ENCODE measurements at places on chromosomes 2 and 18.

DNA sequence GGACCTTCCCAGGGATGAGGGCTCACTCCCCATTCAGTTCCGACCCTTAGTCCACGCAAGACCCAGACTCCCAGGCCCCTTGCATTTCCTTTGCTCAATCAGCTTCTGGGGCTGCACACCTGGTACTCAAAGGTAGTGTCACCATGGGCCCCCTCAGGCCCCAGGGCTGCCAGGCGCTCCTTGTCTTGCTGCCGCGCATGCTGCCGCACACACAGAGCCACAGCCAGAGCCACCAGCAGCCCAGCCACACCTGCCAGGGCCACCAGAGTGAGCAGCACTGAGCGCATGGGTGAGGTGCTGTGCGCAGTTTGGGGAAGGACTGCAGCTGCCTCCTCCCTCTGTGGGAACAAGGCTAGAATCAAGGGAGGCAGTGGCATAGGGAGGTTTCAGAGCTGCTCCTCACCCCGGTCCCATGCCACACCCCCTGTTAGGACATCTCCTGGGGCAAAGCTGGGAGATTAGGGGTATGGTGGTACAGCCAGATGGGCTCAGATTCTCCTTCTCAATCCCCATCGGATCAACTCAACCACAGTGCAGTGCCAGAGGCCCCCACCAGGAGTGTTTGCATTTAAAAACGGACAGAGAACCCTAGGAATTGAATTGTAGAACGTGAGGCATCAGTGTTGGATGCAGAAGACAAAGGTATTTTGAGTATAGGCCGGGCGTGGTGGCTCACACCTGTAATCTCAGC lies 11.3 kb downstream of the PTPRN start:
- no peak for DNase-seq

DNA sequence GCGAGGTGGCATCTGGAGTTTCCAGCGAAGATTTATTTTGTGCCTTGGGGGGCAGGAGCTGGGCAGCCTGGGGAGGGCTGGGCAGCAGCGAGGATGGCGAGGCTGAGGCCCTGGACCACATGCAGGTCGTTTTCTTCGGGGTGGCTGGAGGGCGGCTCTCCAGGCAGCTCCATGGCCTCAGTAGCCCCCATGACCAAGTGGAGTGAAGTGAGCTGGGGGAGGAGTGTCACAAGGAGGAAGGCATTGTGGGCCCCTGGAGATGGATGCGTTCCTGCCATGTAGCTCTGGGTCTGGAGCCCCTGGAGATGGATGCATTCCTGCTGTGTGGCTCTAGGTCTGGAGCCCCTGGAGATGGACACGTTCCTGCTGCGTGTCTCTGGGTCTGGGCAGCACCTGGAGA lies 40.4 kb downstream of the SH3BP4 start:
- no peak for DNase-seq

GRCh38 chr18:30527917-30528316 lies 514.6 kb downstream of the DSC3 start:
- DNase-seq, result no peak

GRCh38 chr18:46711444-46711863 lies 45.4 kb downstream of the ST8SIA5 start:
- no peak for DNase-seq

- DNase-seq, result no peak
These were observed 816 bp downstream of the CDH2 start for GRCh38 chr18:28175930-28176697.

- no peak for DNase-seq
These were observed 42.1 kb upstream of the ARHGAP25 start for GRCh38 chr2:68692511-68692910.

- DNase-seq, result no peak
These were observed 60.1 kb upstream of the GLI2 start for GRCh38 chr2:120675460-120676130.

DNA sequence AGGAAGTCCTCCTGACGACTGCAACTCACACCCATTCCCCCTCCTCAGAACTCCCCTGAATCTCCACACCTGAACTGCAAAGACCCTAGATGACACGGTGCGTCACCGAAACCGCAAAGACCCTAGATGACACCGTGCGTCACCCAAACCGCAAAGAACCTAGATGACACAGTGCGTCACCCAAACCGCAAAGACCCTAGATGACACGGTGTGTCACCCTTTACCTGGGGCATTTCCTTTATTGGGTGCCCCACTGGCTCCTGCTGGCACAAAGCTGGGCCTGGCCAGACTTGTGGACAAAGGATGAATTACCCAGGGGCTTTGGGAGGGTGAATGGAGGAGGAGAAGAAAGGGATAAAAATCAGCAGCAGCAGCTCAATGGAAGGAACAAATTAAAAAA lies 123.8 kb downstream of the CELF4 start:
- no peak for DNase-seq

- no peak for DNase-seq
These were observed 190.7 kb upstream of the CCDC68 start for GRCh38 chr18:55149994-55150393.

DNA sequence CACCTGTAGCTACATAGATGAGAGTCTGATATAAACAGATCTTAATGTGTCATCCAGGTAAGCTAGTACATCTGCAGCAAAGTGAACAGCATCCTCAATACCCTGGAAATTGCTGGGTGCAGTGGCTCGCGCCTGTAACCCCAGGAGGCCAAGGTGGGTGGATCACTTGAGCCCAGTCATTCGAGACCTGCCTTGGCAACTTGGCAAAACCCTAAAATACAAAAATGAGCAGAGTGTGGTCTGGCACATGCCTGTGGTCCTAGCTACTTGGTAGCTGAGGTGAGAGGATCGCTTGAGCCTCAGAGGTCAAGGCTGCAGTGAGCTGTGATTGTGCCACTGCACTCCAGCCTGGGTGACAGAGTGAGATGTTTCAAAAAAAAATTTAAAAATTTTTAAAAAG lies 233.9 kb upstream of the SP5 start:
- DNase-seq, result no peak

GRCh38 chr18:41805341-41805740 lies 149.7 kb upstream of the PIK3C3 start:
- DNase-seq, result no peak

DNA sequence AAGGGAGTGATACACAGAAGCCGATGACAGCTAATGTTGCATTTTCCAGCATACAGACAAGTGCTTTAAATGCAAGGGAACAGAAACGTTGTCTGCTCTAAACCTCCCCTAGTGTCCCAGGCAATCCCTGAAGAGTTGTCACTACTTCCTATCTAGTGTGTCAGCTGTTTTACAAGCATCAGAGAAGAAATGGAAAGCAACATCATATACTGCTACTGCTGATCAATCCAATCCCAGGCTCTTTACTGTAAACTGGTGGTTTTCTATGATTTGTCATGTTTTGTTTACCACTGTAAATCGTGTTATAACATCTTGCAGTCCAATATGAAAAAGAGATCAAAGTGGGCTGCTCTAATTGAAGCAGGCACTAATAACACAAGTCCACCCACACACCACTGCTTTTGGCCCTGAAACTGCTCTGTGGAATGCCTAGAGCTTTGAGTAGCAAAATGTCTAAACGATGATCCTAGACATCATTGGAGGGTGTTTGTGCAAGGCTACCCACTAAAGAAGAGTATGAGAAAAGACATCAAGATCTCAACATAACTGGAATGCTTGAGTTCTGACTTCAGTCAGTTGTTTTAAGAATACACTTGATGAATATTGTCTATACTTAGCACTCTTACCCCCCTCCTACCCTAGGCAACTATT lies 18.1 kb upstream of the ROCK1 start:
- no peak for DNase-seq

GRCh38 chr18:57038395-57038794 lies 108.5 kb upstream of the BOD1L2 start:
- DNase-seq, result no peak

DNA sequence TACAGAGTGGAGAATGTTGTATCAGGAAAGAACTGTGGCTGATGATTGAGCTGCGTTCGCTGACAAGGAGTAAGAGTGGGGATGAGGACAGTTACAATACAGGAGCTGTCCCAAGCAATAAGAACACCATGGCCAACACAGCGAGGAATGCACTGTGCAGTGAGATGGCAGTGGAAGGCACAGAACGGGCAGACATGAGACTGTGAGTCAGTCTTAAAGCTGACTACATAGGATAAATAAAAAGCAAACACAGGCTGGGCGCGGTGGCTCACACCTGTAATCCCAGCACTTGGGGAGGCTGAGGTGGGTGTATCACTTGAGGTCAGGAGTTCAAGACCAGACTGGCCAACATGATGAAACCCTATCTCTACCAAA lies 89.8 kb downstream of the CABYR start:
- no peak for DNase-seq

GRCh38 chr2:11530864-11531465 lies 2.9 kb upstream of the GREB1 start:
- DNase-seq, result no peak

DNA sequence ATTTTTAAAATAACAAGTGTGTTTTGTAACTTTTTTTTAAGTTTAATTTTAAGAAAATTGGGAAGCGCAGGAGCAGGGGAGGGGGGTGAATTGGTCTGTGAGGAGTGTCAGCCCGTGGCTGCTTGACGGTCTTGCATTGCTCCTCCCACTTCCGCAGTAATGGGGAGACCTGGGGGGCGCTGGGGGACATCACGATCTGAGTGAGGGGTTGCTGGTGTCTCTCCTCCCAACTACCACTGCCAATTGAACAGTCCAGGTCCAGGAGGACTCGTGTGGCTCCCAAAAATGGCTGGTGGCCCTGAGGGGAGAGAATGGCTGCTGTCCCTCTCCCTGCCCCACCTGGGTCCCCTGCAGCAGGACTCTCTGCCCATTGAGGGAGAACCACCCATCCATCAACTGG lies 57.4 kb upstream of the SMAD7 start:
- DNase-seq, result no peak

- DNase-seq, result no peak
These were observed 9.4 kb downstream of the DYSF start for GRCh38 chr2:71462641-71463341.

DNA sequence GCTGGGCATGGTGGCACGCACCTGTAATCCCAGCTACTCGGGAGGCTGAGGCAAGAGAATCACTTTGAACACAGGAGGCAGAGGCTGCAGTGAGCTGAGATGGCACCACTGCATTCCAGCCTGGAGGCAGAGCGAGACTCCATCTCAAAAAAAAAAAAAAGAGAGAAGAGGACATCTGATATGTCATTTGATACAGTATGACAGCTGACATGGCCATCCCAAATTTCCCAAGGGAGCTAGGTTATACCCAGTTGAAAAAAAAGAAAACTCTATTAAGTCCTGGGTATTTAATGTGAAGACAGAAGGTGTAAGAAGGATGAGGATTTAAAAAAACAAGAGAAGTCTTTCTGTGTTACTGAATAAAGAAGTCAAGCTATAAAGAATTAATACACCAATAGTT lies 23.3 kb downstream of the CLASP1 start:
- no peak for DNase-seq

- DNase-seq, result no peak
These were observed 47.5 kb upstream of the KCNF1 start for GRCh38 chr2:10864251-10864650.

DNA sequence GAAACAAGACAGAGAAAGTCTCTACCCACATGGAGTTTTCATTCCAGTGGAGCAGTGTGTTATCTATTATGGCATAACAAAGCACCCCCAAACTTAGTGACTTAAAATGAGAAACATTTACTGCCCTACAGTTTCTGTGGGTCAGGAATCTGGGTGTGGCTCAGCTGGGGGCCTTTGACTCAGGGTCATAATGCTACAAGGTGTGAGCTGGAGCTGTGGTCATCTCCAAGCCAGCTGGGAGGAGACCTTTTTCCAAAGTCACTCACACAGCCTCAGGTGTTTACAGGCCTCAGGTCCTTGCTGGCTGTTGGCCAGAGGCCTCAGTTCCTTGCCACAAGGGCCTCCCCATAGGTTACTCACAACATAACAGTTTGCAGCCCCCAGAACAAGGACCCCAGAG lies 169.2 kb downstream of the ETAA1 start:
- no peak for DNase-seq

GRCh38 chr2:30213907-30214463 lies 17.3 kb upstream of the LBH start:
- DNase-seq, result no peak

GRCh38 chr2:202361108-202361507 lies 15.0 kb upstream of the BMPR2 start:
- no peak for DNase-seq

GRCh38 chr2:20103530-20103929 lies 52.1 kb upstream of the LAPTM4A start:
- DNase-seq, result no peak

DNA sequence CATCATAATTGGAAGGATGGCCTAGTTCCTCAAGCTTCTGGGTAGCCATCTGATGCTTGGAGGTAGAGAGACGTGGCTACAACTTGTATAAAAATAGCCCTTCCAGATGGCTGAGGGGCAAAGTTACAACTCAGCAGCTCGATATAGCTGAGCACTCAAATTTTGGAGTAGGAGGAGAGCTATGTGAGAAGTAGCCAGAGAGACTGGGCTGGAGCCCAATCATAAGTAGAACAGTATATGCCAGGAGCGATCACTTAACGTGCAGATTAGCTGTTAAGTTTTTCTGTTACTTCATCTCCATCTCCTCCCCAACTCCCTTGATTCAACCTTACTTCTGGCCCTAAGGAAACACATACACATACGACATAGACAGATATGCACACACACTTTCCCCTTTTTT lies 28.8 kb downstream of the CNRIP1 start:
- DNase-seq, result no peak
